ENCODE measurements at places on chromosomes 6 and 20.

- DNase-seq, result no peak
Measured at GRCh38 chr6:16270178-16270794, 31.9 kb downstream of the GMPR start.

DNA sequence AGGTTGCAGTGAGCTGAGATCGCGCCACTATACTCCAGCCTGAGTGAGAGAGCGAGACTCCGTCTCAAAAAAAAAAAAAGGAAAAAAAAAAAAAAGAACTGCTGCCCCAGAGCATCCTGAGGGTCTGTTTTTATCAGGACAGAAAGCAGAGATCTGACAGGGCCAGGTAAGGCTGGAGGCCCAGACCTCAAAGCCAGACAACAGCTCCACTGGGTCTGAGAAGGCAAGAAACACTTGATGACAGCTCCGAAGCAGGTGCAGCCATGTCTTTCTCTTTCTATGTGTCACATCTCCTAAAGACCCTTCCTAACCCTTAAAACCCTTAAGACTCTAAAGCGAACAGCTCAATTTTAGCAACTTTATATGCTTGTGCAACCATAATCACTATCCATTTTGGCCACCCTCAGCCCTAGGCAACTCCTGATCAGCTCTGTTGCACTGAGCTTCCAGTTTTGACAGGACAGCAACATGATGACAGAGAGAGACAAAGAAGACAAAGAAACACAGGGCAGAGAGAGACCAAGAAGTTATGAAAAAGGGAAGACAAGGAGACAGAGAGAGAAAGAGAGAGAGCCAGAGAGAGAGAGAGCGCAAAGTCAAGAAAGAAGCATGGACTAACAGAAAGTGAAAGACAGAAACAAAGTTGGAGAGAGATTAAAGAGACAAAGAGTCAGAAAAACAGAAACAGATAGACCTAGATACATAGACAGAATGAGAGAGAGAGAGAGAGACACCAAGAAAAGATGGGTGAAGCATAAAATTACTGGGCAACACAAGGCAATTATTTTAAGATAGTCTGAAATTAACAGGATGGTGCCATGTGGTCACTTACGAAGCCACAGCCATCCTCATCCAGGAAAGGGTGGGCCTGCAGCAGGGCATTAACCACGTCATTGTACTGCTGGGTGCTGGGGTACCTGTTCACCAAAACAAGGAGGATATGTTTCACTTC, 39.2 kb downstream of the SAMD3 start:
- no peak for DNase-seq

- no peak for DNase-seq
Measured at GRCh38 chr20:50388733-50389437, 121.3 kb upstream of the PTPN1 start.

GRCh38 chr6:18425218-18425617, 38.1 kb downstream of the RNF144B start:
- DNase-seq, result no peak

DNA sequence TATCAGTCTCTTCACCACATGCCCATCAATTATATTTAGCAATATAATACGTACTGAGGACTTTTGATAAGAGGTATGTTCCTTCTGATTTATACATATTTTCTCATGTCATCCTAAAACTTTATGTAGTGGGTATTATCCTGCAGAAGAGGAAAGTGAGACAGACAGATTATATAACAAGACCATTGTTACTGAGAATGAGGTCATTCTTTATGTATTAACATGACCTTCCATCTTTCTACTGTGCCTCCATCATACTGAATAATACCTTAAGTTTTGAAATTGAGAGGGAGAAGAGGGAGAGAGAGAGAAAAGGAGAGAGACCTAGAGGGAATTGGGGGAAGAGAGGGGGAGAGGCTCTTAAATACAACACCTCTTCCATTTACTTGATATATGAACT, 90.9 kb upstream of the CARMIL1 start:
- no peak for DNase-seq

DNA sequence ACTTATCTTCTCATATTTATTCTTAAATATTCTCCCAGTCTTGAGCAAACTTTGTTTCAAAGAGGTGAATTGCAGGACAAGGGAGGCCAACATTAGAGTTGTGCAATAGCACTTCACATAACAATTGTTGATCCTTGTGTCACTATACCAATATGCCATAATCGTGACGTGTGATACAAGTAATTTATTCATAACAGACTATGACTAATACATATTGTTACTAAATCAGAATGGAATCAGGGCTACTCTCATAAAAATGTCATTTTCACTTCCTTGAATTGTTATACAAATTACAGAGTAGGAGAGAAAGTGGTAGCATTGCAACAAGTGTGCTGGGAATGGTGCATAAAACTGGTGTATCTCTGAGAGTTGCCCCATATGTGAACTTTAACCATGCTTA, 37.2 kb upstream of the PLCB1 start:
- DNase-seq, result no peak

GRCh38 chr6:48813836-48814235, 649.2 kb downstream of the MMUT start:
- DNase-seq, result no peak

GRCh38 chr20:12902992-12903391, 105.8 kb upstream of the SPTLC3 start:
- no peak for DNase-seq

GRCh38 chr6:42212442-42212841, 5.2 kb downstream of the MRPS10 start:
- DNase-seq, result no peak

DNA sequence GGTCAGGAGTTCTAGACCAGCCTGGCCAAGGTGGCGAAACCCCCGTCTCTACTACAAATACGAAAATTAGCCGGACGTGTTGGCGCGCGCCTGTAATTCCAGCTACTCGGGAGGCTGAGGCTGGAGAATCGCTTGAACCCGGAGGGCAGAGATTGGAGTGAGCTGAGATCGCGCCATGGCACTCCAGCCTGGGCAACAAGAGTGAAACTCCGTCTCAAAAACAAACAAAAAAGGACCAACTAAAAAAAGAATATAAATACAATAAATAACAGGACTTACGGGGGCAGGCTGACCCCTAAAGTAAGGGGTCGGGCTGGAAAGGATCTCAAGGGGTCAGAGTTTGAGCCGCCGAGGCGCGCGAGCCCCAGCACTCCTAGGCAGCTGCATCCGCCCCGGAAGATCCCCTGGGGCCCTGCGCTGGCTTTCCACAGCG, 509 bp upstream of the TPD52L2 start:
- DNase-seq, result no peak

GRCh38 chr6:51778666-51779065, 308.7 kb downstream of the PKHD1 start:
- DNase-seq, result no peak

- no peak for DNase-seq
Measured at GRCh38 chr6:146258206-146258605, 229.3 kb downstream of the GRM1 start.

- DNase-seq, result no peak
Measured at GRCh38 chr6:39040080-39040673, 8.4 kb upstream of the GLP1R start.

DNA sequence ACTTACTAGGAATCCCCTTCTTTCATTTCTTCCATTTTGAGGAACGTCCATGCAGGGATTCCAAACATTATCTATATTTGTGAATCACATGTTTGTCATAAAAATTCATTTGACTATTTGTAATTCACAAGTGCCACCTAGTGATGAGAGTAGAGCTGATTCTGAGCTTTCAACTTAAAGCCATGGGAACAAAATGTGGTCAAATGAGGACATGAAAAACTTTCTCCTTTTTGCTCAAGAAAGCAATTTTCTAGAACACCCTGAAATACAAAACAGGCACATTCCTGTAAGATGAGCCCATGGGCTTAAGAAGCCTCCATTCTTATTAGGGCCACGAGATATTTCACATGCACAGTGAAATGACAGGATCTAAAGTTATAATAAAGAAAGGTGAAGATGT, 12.3 kb downstream of the MAP3K7 start:
- no peak for DNase-seq

DNA sequence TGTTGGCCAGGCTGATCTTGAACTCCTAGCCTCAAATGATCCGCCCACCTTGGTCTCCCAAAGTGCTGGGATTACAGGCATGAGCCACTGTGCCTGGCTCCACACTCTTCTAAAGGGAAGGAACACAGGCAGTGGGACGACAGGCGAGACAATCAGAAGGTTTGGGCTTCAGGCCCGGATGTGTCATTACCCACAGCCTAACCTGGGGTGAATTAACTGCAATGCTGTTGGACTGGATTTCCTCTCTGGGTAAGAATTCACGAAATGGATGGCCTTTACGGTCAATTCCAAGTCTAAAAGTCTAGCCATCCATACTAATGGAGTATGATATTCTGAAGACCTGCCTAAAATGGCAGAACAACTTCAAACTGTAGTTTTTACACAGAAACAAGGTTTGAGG, 83.7 kb upstream of the CCDC28A start:
- no peak for DNase-seq

DNA sequence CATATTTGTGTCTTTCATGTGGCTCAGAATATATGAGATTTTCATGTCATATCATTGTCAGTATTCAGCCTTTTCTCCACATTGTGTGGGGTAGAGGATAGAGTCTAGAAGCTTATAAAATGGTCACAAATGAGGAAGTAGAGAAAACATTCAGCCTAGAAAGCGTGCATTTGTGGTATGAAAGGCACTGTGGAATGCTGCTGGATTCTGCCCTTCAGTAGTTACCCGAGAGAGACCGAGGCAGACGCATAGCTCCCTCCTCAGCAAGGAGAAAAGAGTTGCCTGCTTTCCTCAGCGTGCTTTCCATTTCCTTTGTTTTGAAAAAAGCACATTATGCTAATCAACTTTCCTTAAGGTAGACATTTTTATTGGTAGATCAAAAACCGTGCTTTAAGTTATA, 28.7 kb downstream of the MYB start:
- DNase-seq, result no peak

GRCh38 chr6:45990162-45990561, 25.5 kb downstream of the CLIC5 start:
- DNase-seq, result no peak

DNA sequence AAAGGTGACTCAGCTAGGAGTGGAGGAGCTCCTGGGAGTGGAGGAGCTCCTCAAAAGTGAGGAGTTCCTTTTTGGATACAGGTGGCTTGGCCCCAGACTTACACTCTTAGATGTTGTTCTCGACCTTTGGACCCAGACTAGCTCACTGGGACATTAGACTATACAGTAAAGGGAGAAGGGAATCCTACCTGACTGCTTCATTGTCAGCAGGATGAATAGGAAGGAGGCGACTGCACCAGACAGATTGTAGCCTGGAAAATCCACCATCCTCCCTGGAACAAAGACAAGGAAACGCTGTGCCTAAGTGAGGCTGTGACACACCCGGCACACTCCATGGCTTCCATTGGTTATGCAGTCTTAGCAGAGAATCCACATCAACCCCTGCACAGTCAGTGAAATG, at the start of gene BTNL2:
Gene BTNL2, minus strand, starts transcription at position 325 of the 400 bp plus-strand sequence. Its CDS starts 58 bp downstream, at position 267.
- DNase-seq, result no peak

GRCh38 chr6:155067956-155068615, 73.0 kb downstream of the TIAM2 start:
- no peak for DNase-seq

GRCh38 chr20:5737966-5738365, 12.2 kb upstream of the SHLD1 start:
- no peak for DNase-seq

DNA sequence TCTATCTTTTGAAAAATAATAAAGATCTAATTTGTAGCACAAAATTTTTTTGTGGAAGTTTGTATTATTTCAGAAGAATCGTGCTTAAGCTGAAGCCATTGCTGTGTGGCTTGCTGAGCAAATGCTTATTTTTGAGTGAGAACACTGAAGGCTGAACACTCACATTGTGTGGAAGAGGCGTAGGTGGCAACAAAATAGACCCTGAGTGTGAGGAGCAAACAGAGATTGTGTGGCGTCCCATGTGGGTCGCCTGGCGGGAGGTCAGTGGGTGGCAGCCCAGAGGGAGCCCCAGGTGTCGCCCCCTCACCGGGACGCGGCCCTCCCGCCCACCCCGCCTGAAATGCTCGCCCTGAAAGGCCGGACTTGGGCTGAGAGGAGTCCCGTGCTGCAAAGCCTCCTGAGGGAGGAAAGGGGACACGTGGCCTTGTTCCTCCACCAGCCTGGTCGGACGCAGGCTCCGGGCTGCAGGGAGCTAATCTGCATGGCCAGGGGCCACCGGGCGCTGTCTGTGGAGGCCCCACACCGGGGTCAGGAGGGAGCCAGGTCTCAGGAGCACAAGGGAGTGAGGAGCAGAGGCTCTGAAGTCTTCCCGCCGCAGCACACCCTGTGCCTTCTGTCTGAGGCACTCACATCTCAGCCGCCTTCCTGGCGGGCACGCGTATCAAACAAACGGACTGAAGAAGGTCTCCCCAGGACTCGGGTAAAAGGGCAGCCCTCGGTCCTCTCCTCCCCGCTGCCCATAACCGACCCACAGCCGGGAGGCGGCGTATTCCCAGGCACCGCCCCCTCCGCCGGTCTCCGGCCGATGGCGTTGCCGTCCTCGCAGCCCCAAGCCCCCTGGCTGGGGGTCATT, 15.9 kb downstream of the DDO start:
- DNase-seq, result no peak

GRCh38 chr6:133157995-133158394, 83.2 kb upstream of the EYA4 start:
- DNase-seq, result peak; percentile 69

DNA sequence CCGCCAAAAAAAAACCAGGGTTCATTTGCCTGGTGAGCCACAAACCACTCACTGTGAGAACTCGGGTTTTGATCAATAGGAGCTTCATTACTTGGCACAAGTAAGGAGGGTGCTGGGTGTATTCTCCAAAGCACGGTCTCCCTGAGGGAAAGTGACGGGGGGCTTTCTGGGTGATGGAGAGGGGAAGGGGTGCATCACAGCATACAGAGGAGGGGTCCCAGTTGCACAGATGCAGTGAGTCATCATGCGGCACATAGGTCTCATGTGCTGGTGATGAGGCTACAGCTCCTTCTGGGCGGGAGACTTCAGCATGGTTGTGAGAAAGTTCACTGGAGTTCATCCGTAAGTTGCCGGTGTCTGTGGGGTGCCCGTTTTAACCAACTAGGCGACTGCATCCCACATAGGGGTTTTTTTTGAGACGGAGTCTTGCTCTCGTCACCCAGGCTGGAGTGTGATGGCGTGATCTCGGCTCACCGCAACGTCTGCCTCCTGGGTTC, 36.2 kb downstream of the SUN5 start:
- no peak for DNase-seq

- DNase-seq, result no peak
Measured at GRCh38 chr6:53671111-53671510, 5.6 kb upstream of the KLHL31 start.

GRCh38 chr20:1757072-1757471, 99.5 kb upstream of the SIRPG start:
- no peak for DNase-seq

DNA sequence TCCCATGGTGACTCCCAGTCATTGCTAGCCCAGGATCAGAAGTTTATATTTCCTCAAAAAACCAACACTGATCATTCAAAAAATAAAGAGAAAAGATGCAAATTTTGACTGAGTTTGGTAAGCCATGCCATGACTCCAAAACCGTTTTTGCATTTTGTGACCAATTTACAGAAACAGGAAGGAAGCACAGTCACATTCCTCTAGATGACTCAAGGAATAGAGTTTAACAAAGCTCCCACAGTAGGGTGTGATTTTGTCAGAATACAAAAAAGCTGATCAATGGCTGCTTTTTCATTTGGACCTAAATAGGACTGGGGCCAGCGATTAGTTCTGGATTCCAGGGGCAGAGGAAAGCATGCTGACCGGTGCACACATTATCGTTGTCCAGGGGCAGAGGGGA, 179.4 kb upstream of the AFDN start:
- DNase-seq, result no peak
